Tibial nerve (tissue), 4 donors: ENCODE measurements at places on chromosomes 4 and X. TPM values are rescaled to one million over a fixed set of nuclear protein-coding genes. Genes with fewer than 3 reads are reported as not detected.

GRCh38 chr4:185838104-185838452 lies 26.1 kb upstream of the SORBS2 start:
- DNase-seq: no peak

DNA sequence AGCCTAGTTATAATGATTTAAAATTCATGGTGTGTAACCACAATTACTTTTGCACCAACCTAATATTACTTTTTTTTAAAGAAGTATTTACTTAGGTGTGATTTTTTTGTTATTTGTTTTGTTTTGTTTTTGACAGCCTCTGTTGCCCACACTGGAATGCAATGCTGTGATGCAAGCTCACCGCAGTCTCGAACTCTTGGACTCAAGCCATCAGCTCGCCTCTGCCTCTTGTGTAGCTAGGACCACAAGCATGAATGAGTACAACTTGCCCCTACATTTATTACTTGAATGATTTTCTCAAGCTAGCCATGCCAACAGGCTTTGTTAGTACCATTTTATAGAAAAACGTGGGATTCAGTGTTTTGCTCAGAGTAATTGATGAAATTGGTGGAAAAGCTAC lies 488.8 kb upstream of the CPEB2 start:
- DNase-seq: no peak

DNA sequence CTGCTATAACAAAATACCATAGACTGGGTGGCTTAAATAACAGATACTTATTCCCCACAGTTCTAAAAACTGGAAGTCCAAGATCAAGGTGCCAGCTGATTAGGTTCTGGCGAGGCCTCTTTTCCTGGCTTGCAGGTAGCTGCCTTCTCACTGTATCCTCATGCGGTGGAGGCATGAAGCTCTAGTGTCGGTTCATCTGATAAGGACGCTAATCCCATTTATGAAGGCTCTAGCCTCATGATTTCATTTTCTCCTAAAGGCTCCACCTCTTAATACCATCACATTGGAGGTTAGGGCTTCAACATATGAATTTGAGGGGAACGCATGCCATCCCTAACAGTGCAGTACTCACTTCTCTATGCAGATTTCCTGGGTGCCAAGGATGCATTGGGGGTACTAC lies 57.9 kb upstream of the STIM2 start:
- no peak for DNase-seq

GRCh38 chr4:139860435-139861024 lies 194.9 kb downstream of the MGST2 start:
- no peak for DNase-seq

The ADGRG4 gene
- total RNA-seq: not detected

- DNase-seq: no peak
These were observed 101.6 kb downstream of the FGF16 start for GRCh38 chrX:77548751-77549150.

DNA sequence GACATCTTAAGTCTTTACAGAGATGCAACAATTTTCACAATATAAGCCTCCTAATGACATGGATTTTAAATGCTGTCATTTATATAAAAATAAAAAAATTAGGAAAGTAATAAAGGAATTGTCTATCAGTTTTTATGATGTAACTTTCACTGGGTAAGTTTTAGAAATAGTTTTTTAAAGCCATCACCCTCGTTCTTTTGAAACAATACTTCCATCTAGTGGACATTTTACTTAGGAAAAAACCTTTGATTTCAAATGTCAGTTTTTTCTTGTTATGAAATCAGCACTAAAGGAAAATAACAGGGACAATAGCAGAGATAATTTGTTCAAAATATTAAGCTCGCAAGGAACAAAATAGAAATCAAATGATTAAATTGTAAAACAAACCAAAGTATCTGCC lies 24.3 kb upstream of the NDNF start:
- DNase-seq: no peak

The TREX2 gene
- total RNA-seq: 1.5 TPM

The MCF2 gene
- total RNA-seq: 0.22 TPM

The LETM1 gene
- total RNA-seq: 81.4 TPM

The FABP2 gene
- total RNA-seq: not detected

The TMEM47 gene
- 46.0 TPM for total RNA-seq

DNA sequence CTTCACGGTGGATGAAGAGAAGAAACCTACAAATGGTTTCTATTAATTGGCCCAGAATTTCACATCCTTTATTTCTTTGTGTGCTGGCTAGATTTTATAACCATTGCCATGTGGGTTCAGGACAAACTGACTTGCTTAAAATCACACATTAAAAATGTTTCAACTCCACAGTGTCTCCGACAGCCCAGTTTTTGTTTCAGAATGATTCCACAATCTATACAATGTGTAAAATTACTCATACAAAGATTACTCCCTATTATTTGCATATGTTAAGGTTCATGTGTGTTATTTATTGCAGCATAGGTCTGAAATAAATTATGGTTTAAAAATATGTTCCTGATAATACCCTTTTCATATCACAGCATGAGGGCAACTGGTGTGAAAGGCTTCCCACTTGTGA lies 20.6 kb downstream of the DCHS2 start:
- DNase-seq: no peak

The EFHC2 gene
- total RNA-seq: 4.5 TPM

The GAGE13 gene
- total RNA-seq: not detected

- DNase-seq: no peak
These were observed 4.8 kb downstream of the CXCL3 start for GRCh38 chr4:74033739-74034138.

- peak; percentile 4 for DNase-seq
These were observed 69.5 kb upstream of the BRWD3 start for GRCh38 chrX:80879143-80879542.

DNA sequence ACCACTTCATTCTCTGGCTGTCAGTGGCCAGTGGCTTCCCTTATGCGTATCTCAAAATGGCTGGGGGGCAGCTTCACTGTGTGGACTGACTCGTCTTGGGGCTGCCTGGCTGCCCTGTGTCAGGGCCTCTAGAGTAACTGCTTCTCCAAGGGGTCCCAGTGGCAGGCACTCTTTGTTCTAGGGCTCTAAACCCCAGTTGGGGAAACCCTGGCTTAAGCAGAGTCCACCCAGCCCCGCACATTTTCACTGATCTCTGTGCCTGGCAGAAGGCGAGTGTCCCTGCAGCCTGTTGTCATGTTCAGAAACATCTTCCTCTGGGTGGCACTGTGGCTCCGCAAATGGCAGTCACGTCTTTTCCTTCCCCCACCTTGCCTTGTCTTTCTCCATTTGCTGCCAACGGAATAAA lies 59.7 kb downstream of the NBDY start:
- no peak for DNase-seq

The ZNF280C gene
- 3.6 TPM for total RNA-seq

DNA sequence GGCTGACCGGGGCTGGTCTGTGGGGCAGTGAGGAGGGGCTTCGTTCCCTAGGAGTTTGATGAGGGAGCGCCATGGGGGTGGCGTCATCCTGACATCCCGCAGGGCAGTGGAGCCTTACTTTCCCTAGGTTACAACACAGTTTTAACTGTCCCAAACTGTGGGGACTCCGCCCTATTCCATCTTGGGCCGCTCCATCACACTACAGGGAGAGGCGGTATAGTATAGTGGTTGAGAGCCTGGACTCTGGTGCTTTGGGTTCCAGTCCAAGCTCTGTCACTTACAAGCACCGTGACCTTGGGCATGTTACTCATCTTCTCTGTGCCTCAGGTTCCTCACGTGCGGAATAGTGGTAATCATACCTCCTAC lies 44.2 kb downstream of the ZNF185 start:
- no peak for DNase-seq

- DNase-seq: no peak
These were observed 119.1 kb downstream of the HMGN5 start for GRCh38 chrX:81082649-81083048.

GRCh38 chr4:148261848-148262247 lies 180.4 kb downstream of the NR3C2 start:
- no peak for DNase-seq

- no peak for DNase-seq
These were observed 3.8 kb downstream of the NAT8L start for GRCh38 chr4:2062808-2063524.

The CT83 gene
- not detected for total RNA-seq

DNA sequence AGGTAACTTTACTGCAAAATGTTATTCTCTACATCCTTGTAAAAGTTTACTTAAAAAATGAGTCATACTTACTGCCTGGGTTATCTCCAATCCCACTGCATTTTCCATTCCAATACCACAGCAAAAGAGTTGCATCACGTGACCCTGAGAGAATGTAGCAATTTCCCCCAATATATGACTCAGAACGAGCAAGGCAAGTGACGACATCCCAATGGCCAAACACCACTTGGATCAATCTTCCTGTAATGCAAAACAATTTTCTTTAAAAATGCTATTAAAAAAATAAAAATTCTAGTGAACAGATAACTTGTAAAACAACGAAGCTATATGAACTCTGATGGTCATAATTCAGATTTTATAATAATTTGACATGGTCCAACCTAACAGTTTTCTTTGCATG lies 224.3 kb downstream of the DCLK2 start:
- no peak for DNase-seq

The SLC9A7 gene
- total RNA-seq: 5.5 TPM

DNA sequence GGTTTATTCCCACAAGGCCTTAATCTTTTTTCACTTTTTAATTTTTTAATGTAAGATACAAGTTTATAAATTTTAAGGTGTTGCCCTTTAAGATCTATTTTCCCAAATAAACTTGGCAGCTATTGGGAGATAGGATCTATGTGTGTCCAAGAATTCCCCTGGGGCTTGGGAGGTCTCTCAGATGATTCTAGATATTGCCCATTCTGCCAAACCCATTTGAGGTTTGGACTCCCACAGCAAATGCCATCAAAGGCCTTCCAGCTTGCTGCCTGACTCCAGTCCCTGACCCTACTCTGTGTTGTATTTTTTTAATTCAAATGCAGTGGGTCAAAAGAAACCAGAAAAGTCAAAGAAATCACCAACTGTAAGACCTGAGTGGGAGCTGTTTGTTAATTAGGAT lies 120.0 kb upstream of the CHRDL1 start:
- DNase-seq: no peak

GRCh38 chrX:92232182-92232581 lies 453.0 kb downstream of the PCDH11X start:
- DNase-seq: no peak

- DNase-seq: no peak
These were observed 475.7 kb upstream of the SLIT2 start for GRCh38 chr4:19776021-19776459.

The ZDHHC15 gene
- 2.1 TPM for total RNA-seq

The C4orf17 gene
- not detected for total RNA-seq

The FAM9B gene
- not detected for total RNA-seq

The TCEAL5 gene
- total RNA-seq: not detected

- no peak for DNase-seq
These were observed 373 bp downstream of the ELOVL6 start for GRCh38 chr4:110198049-110198434.

The SH2D1A gene
- total RNA-seq: not detected

- DNase-seq: no peak
These were observed 43.8 kb upstream of the UGDH start for GRCh38 chr4:39571054-39571453.

DNA sequence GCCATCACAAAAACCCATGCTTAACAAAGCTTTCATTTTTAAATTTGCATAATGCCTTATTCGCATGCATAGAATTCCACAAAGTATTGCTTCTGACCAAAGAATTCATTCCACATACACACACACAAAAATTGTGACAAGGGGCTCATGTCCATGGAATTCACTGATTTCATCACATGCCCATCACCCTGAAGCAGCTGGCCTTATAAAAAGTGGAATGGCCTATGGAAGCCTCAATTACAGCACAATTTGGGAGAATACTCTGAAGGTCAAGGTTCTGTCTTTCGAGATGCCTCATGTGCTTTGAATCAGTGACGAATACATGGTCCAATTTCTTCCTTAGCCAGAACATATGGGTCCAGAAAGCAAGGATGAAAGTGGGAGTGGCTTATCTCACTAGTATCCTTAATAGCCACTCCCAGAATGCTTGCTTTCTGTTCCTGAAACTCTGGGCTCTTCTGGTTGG lies 165.7 kb downstream of the KDR start:
- no peak for DNase-seq

The GSX2 gene
- total RNA-seq: 4.4 TPM

The ANXA3 gene
- total RNA-seq: 137 TPM
